WERI-Rb-1 (cell line): ENCODE measurements at places on chromosomes 11 and 22.

DNA sequence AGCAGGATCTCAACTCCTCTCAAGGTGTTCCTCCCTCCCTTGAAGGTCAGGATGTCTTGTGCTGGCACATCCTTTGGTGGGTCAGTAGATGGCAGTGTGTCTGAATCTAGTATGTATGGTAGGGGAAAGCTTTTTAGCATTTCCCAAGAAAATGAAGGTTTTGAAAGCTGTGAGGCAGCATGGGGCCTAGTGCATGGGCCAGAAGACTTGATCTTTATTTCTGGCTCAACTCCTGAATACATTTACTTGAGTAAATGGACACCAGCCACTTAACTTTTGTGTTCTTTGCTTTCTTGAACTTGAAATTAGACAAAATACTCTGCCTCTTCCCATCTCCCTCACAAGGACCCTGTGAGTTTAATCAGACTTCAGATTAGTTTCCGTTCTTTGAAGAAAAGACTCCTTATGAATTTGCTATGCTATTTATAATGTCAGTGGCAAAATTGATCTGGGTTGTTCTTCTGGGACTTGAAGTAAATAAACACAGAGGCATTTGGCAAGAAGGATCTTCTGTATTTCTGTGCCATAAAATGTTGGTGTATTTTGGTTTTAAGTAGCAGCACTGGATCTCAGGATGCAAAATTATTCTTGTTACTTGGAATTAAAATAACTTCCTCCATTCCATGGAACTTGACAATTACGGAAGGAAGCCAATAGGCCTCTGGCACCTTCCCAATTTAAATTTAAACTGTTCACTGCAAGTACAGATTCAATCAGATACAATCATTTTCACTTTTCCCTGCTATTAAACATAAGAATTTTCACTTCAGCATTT lies 288.8 kb downstream of the CASP12 start:
- DNase-seq = peak; percentile 16

- no peak for DNase-seq
These were observed 139.7 kb downstream of the NAV2 start for GRCh38 chr11:19852288-19852687.

- no peak for DNase-seq
These were observed 15.7 kb downstream of the RNH1 start for GRCh38 chr11:491358-491757.

DNA sequence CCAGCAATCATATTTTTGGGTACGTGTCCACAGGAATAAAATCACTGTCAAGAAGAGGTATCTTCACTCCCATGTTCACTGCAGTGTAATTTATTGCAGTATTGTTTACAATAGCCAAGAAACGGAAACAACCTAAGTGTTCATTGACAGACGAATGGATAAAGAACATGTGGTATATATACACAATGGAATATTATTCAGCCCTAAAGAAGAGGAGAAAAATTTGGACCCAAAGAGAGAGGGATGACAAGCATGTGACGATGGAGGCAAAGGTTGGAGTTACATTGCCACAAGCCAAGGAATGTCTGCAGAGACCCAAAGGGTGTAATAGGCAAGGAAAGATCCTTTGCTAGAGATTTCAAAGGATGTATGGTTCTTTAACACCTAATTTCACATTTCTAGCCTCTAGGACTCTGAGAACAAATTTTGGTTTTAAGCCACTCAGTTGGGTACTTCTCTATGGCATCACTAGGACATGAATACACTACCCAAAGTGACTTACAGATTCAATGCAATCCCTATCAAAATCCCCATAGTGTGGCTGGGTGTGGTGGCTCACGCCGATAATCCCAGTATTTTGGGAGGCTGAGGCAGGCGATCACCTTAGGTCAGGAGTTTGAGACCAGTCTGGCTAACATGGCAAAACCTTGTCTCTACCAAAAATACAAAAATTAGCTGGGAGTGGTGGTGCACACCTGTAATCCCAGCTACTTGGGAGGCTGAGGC lies 31.1 kb upstream of the TOP3B start:
- DNase-seq = no peak

GRCh38 chr11:33021937-33022336 lies 6.3 kb downstream of the DEPDC7 start:
- DNase-seq = no peak

- DNase-seq = no peak
These were observed 110.1 kb downstream of the CCDC81 start for GRCh38 chr11:86484795-86485166.

DNA sequence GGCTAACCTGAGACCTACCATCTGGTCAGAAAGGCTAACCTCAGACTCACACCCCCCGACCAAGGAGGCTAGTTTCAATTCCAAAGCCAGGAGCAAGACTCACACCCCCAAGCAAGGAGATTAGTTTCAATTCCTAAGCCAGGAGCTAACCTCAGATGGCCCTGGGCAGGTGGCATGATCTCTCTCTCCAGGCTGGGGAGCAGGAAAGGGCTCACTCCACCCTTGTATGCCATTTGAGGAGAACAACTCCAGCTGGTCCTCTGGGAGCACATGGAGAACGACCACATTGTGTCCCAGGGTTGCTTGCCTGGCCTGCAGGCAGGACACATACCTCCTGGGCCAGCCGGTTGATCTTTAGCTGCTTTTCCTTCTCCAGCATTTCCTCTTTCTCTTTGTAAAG lies 32.6 kb downstream of the USH1C start:
- DNase-seq = peak; percentile 86

GRCh38 chr11:105740164-105740903 lies 130.5 kb downstream of the GRIA4 start:
- no peak for DNase-seq

GRCh38 chr11:34524696-34525095 lies 11.1 kb upstream of the ELF5 start:
- no peak for DNase-seq

GRCh38 chr11:11351042-11351586 lies 1.9 kb downstream of the CSNK2A3 start:
- no peak for DNase-seq

- peak; percentile 81 for DNase-seq
These were observed 14.9 kb upstream of the CCDC73 start for GRCh38 chr11:32809313-32809712.

- no peak for DNase-seq
These were observed 60.6 kb upstream of the RDX start for GRCh38 chr11:110356762-110357671.

- DNase-seq = peak; percentile 74
These were observed 10.8 kb upstream of the CCDC86 start for GRCh38 chr11:60831143-60831500.

- DNase-seq = peak; percentile 17
These were observed 60.9 kb upstream of the EED start for GRCh38 chr11:86183694-86184093.
